BE2C (cell line): ENCODE measurements at places on chromosomes 6 and 20.
A peak's percentile ranks its signal among the peaks of the same experiment; 100 is the strongest.

GRCh38 chr6:131740161-131740560, 29.3 kb upstream of the CTAGE9 start:
- DNase-seq, result no peak

DNA sequence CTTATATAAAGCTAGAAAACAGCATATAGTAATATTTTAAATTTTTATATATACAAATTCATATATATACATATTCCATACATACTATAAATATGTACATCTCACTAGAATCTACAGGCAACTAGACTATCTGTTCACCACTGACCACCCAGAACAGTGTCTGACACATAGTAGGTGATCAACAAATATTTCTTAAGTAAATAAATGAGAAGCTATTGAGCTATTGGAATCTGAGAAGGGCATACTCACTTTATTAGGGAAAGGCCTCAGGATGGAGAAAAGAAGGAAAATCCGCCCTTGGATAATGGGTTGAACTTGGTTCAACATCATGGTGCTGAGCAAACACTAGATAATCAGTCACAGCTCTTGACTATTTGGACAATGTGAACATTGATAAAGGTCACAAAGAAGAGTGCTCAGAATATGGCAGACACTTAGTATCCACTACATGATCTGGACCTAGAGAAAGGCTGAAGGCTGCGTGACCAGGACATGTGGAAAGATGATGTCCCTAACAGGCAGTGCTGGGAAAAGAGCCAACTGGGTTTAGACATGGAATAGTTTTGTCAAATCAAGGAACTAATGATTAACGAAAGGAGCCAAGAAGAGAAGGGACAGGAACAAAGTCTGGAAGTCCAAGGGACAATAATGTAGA, 186.1 kb downstream of the TASP1 start:
- no peak for DNase-seq

DNA sequence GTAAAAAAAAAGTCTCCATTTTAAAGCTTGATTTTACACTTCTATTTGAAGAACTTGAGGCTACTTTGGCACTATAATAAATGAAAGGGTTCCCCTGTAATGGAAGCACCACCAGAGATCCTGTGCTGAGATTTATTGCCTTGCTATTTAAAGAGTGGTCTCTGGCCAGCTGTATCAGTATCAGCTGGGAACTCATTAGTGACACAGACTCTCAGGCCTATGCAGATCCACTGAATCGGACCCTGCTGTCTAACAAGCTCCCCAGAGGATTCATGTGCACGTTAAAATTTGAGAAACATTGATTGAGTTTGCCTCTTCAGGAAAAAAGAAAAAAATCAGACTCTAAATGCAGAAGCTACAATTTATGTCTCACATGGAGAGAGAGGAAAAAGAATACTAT, 299.9 kb upstream of the BMP2 start:
- DNase-seq, result no peak

- no peak for DNase-seq
Observed at GRCh38 chr6:45709781-45710220, 305.9 kb downstream of the CLIC5 start.

- DNase-seq, result no peak
Observed at GRCh38 chr20:2387580-2387979, 6.9 kb downstream of the TGM6 start.

DNA sequence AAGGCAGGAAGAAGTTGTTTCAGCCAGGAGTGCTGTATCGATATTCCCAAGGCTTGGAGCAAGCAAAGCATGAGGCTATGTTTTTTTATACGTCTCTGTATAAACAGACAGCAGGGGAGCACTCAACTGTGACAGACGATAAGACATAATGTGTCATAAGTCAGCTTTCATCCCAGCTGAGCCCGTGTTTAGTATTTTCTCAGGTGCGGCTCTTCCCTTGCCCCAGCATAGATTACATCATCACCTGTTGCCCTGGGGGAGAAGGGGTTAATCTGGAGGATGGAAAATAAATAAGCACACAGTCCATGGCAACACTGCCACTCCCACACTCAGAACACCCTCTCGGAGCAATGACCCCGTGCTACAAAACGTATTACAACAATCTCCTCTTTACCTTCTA, 22.1 kb upstream of the KCNK5 start:
- no peak for DNase-seq

- DNase-seq, result no peak
Observed at GRCh38 chr20:8049310-8049709, 29.7 kb upstream of the TMX4 start.

GRCh38 chr6:107121964-107122495, 6.7 kb upstream of the BEND3 start:
- DNase-seq, result no peak

DNA sequence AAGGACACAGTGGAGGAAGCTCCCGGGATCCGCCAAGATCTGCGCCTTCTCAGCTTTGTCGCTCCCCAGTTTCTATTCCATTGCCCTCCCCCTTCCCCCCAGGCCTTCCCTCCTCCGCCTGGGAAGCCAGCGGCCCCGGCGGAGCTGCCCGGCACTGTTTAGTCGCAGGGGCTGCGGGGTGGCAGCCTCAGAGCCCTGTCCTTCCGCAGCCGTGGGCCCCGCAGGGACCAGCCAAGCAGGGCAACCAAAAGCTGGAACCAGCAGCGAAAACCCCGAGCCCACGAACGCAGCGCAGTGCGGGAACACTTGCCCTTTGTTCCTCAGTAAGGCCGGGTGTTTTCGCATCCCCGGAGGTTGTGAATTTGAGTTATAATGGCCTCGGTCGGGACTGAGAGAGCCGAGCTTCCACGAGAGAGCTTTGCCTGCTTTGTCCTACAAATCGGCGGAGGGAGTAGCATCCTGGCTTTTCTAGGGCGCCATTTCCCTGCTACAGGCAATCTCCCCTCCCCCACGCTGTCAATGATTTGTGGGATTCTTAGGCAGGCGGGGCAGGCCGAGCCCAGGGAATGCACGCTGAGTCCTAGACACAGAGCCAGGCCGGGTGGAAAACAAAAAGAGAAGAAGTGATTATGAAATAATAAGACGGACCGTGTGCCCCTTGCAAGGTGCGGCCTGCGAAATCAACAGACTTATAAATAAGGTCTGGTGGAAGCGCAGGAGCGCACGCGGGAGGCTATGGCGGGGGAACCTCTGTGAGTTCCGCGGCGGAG, 4.0 kb upstream of the TUBB2B start:
- peak; percentile 91 for DNase-seq

DNA sequence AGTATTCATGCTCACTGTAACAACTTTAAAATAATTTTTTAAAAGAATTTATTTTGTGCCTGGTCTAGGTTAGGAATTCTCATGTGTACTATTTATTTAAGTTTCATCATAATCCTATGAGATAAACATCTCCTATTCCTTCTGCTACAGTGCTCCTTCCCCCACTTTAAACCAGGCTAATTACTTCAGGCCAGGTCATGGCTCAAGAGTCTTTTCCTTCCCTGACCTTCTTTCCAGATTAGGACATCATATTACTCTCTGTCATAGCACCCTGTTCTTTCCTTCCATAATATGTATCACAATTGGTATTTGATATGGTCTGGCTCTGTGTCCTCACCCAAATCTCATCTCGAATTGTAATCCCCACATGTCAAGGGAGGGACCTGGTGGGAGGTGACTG, 239.0 kb downstream of the BTBD9 start:
- no peak for DNase-seq

GRCh38 chr6:13624871-13625288, 9.7 kb downstream of the NOL7 start:
- peak; percentile 28 for DNase-seq

- no peak for DNase-seq
Observed at GRCh38 chr6:23089981-23090380, 520.6 kb downstream of the HDGFL1 start.

- DNase-seq, result no peak
Observed at GRCh38 chr20:18645196-18645745, 57.4 kb downstream of the DTD1 start.

- DNase-seq, result no peak
Observed at GRCh38 chr6:144689503-144690040, 404.4 kb downstream of the UTRN start.

- DNase-seq, result no peak
Observed at GRCh38 chr6:11491596-11492463, 45.7 kb upstream of the TMEM170B start.

DNA sequence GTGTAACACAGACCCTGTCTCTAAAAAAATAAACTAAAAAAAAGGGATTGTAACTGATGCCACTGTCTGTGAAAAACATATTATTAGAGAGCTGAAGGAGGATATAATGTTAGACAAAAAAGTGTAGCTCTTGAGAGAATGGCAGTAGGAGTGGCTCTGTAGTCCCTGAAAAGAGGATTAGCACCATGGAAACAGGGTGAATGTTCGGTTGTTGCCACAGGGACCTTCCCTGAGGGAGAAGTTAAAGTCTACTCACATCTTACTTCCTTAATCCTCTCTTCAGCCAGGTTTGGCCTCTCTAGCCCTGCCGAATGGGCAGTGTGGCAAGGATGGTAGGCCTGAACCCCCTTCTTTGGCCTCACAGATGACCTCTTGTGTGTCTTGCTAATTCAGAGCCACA, 12.1 kb downstream of the SCAND1 start:
- no peak for DNase-seq

- DNase-seq, result peak; percentile 84
Observed at GRCh38 chr6:13813621-13814175, 659 bp downstream of the MCUR1 start.

- no peak for DNase-seq
Observed at GRCh38 chr6:31585491-31585890, 586 bp upstream of the LST1 start.

- no peak for DNase-seq
Observed at GRCh38 chr6:2767657-2768524, 2.7 kb downstream of the WRNIP1 start.

GRCh38 chr6:87714093-87714842, 12.2 kb upstream of the AKIRIN2 start:
- DNase-seq, result no peak

DNA sequence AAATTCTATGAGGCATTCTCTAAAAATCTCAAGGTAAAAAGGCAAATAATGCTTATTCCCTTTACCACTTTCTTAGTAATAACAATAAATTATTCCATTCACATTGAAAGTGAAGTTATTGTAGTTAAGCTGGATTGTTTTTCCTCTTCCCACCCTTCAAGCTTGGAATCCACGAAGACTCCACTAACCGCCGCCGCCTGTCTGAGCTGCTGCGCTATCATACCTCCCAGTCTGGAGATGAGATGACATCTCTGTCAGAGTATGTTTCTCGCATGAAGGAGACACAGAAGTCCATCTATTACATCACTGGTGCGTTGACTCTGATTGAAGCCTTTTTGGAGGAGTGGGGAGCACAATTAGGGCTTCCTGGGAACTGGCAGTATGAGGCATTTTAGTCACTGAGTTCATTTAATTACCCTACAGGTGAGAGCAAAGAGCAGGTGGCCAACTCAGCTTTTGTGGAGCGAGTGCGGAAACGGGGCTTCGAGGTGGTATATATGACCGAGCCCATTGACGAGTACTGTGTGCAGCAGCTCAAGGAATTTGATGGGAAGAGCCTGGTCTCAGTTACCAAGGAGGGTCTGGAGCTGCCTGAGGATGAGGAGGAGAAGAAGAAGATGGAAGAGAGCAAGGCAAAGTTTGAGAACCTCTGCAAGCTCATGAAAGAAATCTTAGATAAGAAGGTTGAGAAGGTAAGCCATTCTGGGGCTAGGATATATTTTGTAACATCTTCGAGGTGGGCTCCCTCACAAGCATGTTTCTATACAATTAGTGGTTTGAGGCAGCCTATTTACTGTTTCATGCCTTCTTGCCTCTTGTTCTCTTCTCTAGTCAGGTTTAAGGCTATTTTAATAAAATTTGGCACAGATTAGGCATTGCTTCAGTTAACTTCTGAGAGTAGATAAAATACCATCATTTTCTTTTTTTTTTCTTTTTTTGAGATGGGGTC, 4.9 kb downstream of the HSP90AB1 start:
- no peak for DNase-seq

GRCh38 chr6:36357872-36358225, 21.2 kb upstream of the BNIP5 start:
- DNase-seq, result no peak

- no peak for DNase-seq
Observed at GRCh38 chr6:169592558-169592957, 109.3 kb downstream of the WDR27 start.

GRCh38 chr6:116010790-116011401, 49.8 kb downstream of the FRK start:
- peak; percentile 75 for DNase-seq

DNA sequence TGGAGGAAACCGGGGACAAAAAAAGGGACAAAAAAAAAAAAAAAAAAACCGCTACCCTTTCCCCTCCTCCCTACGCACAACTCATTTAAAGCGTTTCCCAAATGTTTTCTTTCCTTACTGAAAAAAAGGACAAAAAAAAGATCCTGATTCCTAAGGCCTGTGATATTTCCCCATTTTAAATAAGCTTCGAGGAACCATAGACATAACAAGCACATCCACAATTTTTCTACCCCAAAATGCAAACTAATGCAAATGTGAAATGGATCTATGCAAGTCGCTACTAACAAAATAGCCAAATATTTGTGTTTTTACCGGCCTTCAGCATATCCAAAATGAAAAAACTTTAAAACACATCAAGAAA, 1.4 kb upstream of the ZNF217 start:
- no peak for DNase-seq

- no peak for DNase-seq
Observed at GRCh38 chr20:63744574-63745423, 5.2 kb downstream of the SLC2A4RG start.

- DNase-seq, result no peak
Observed at GRCh38 chr6:118469468-118469867, 78.6 kb upstream of the PLN start.

- DNase-seq, result no peak
Observed at GRCh38 chr6:111307275-111307858, 175.7 kb downstream of the REV3L start.

- no peak for DNase-seq
Observed at GRCh38 chr6:170093276-170093657, 197.6 kb downstream of the DLL1 start.

DNA sequence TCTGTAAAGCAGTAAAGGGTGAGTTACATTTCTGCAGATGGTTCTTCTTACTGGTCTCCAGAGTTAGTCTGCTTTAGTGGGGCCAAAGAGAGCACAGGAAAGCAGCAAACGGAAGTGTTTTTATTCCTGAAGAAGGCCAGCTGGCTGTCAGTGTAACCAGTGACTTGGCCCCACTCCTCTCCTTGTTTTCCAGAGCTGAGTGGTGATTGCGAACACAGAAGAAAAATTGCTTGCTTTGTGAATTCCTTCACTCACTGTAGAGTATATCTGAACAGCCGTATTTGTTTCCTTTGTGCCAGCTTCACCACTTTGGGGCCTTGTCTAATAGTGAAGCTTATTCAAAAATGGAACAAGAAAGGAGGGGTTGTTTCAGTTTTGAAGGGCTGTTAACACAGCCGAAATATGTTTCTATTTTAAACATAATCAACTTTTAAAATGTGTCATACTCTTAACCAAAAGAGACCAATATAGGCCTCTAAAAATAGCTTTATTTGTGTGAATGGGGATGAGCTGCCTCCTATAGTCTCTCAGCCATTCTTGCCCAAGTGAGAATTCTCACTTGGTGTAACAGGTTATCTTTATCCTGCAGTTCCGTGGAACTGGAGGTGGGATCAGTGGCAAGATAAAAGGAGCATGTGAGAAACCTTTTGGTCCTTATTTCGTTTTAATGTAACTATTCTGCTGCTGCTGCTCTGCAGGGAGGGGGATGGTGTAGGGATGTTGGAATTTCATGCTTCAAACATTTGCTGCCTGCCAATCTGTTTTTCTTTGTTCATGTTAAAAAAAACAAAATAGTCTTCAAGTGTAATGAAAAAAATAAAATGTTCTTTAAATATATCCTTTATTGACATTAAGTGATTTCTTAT, 37.8 kb downstream of the ZC2HC1B start:
- no peak for DNase-seq
